ENCODE measurements at places on chromosomes 11 and 22. TPM values are rescaled to one million over a fixed set of nuclear protein-coding genes. Genes with fewer than 3 reads are reported as not detected.
A peak's percentile ranks its signal among the peaks of the same experiment; 100 is the strongest.

GRCh38 chr11:116696381-116696941 is 76.3 kb downstream of the BUD13 start:
- DNase-seq = no peak

- no peak for DNase-seq
Observed at GRCh38 chr11:13206086-13206640, 71.4 kb upstream of the BMAL1 start.

DNA sequence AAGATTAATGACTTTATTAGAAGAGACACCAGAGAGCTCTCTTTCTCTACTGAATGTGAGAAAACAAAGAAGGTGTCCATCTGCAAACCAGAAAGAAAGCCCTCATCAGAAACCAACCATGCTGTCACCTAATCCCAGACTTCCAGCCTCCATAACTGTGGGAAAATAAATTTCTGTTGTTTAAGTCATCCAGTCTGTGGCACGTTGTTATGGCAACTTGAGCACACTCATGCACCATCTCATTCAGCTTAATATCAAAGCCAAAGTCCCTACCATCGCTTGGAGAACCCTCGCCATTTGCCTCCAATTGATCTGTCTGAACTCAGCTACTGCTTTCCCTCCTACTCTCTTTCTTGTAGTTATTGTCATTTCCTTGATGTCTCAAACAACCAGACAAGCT is 766.1 kb upstream of the ARHGAP42 start:
- DNase-seq = no peak

Gene PRRG4
- polyA plus RNA-seq = 0.72 TPM

Gene GP1BB
- 1.1 TPM for polyA plus RNA-seq

Gene MRGPRE
- not detected for polyA plus RNA-seq

Gene SLC36A4
- polyA plus RNA-seq = 24.5 TPM

- no peak for DNase-seq
Observed at GRCh38 chr22:19037282-19038163, 84.7 kb downstream of the DGCR2 start.

GRCh38 chr11:61855939-61856680 is 28.0 kb downstream of the FADS2 start:
- DNase-seq = no peak

DNA sequence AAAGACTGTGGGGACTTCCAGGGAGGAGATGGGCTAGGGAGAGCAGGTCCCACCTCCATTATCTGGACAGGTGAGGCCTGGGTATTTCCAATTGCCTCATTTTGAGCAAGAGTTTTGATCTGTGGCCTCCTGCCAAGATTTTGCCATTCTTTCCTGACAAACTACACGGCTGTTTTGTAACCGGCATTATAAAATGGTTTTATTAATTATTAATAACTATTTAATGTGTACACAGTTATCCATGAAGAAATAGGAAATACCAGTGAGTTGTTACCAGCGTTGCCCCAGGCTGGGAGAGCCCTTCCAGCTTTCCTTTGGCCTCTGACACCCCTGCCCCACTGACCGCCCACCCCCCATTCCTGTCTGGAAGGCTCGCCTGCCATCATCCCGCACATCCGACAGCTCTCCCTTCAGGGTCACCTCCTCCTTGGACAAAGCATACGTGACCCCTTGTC is 14.9 kb upstream of the SEC14L3 start:
- DNase-seq = peak; percentile 24

DNA sequence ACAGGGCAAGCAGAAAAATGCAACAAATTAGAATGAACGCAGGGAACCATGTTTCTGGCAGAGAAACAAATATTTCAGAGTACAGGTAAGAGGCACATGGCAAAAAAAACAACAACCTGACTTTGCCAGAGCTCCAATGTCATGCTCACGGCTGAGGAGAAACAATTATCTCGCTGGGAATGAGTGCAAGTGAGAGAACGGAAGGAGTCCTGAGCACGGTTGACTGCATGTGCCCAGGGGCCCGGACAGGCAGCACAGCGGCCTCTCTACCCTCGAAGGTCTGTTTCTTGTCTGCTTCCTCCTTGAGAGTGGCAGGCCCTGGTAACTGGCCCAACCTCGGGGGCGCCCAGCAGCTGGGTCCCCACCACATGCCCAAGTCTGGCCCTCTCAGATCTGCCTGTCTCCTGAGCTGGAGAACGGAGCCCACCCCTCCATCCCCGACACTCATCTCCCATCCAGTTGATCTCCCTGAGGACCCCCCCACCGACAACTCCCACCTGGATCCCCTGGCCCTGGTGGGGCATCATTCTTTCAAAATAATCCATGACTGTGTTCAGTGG is 24.6 kb upstream of the RTN4R start:
- no peak for DNase-seq

DNA sequence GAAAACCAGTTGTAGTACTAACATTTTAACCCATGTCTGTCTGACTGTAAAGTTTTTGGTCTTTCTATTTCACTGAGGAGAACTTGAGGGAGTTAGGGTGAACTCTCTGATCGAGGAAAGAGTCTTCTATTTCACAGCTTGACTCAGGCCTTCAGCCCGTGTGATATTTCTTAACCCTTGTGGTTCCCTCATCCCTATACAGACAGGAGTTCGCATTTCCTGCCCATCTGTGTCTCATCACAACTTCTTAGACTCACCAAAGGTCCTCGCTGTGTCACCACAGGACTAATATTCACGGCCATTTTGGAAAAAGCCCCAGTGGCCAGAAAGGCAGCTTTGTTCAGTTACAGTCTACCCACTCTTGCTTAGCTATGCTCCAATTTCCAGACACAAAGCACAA is 172.8 kb downstream of the FAM181B start:
- no peak for DNase-seq

Data from A549 (cell line).